ENCODE measurements at places on chromosomes 4 and X.
A peak's percentile ranks its signal among the peaks of the same experiment; 100 is the strongest.

DNA sequence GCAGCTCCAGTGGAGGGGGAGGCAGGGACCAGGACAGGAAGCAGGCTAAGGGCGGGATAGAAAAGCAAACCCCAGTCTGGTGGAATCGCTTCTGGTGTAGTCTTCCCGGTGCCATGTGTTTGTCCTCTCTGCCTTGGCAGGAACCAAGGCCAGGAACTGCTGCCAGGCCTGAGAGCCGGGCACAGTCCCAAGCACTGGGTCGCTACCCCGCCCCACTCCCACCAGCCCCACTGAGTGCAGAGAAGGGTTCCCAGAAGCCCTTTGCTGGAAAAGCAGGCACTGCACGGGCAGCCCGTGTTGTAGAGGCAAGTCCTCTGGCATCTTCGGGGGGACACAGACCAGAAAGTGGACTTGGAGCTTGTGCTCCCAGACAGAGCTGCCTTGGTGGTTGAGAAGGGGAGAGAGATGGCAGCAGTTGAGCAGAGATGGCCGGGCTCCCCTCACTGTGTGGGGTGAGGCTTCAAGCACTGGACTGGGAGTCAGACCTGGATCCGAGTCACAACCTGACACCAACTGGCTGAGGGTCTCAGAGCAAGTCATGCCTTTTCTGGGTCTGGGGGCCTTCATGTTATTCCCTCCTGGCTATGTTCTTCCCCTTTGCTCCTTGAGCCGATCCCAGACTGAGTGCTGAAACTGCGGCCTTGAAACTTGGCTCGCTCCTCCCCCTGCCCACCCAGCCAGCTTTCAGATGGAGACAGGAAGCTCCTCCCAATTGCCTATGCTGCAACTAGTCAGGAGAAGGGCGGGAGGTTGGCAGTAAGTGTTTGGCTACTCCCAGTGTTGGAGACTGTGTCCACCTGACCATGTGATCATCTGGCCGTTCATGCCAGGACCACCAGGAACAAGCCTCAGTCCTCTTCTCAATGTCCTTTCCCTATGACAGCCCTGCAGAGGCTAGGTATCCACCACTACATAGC, 59.7 kb upstream of the MTM1 start:
- no peak for DNase-seq

GRCh38 chrX:154734061-154734781, 16.7 kb downstream of the GAB3 start:
- DNase-seq: no peak

DNA sequence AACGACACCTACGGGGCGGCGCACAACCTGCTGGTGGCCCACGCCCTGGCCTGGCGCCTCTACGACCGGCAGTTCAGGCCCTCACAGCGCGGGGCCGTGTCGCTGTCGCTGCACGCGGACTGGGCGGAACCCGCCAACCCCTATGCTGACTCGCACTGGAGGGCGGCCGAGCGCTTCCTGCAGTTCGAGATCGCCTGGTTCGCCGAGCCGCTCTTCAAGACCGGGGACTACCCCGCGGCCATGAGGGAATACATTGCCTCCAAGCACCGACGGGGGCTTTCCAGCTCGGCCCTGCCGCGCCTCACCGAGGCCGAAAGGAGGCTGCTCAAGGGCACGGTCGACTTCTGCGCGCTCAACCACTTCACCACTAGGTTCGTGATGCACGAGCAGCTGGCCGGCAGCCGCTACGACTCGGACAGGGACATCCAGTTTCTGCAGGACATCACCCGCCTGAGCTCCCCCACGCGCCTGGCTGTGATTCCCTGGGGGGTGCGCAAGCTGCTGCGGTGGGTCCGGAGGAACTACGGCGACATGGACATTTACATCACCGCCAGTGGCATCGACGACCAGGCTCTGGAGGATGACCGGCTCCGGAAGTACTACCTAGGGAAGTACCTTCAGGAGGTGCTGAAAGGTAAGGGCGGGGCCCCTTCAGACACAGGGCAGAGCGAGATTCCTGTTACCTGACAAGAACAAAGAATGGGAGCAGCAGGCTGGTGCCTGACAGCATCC, 11.7 kb downstream of the RPL9 start:
- DNase-seq: peak; percentile 36

- peak; percentile 24 for DNase-seq
Observed at GRCh38 chrX:139126493-139126892, 404.0 kb upstream of the F9 start.

DNA sequence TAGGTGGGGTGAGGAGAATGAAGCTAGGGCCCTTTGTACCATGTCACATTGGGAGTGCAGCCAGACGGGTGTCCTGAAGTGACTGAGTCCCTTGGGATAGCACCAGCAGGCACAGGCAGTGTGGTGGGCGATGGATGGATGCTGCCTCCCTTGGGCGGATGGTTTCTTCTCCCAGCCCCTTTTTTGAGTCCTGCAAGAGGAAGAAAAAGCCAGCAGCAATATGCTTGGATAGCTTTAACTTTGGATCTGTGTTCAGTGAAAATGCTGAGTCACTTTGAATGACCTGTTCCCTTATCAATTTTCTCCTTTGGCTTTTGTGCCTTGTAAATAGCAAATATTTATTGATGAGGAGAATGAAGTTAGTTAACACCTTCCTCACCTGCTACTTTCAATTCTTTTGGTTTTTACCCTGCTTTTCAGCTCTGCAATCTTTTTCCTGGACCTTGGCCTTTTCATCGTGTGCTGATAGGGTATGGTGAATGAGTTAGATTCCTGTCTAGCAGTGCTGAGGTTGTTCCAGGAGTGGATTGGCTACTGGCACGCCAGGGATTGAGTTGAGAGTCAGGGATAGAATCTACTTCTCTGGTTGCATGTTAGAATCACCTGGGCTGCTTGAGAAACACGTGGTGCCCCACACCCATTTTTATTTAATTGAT, 10.2 kb downstream of the DCUN1D4 start:
- no peak for DNase-seq

DNA sequence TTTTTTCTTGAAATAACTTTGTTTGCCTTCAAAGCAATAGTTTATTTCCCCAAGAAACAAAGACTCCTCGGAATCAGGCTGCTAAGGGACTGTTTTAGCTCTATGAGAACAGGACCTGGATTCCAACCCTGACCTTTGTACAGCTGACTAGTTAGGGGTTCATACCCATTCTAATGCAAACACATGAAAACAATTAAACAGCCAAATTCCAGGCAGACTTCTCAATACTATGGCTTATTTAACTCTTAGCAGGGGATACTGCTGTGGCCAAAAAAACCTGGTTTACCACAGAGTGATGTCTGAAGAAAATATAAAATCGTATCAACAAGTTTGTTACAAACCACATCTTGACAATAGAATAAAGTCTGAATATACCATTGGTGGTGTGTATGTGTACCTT, 129.6 kb upstream of the INTU start:
- peak; percentile 48 for DNase-seq

GRCh38 chrX:83658731-83659130, 150.6 kb downstream of the POU3F4 start:
- DNase-seq: no peak

- DNase-seq: no peak
Observed at GRCh38 chrX:129566073-129566472, 26.0 kb downstream of the OCRL start.

- no peak for DNase-seq
Observed at GRCh38 chrX:15737190-15737958, 696 bp upstream of the CA5B start.

DNA sequence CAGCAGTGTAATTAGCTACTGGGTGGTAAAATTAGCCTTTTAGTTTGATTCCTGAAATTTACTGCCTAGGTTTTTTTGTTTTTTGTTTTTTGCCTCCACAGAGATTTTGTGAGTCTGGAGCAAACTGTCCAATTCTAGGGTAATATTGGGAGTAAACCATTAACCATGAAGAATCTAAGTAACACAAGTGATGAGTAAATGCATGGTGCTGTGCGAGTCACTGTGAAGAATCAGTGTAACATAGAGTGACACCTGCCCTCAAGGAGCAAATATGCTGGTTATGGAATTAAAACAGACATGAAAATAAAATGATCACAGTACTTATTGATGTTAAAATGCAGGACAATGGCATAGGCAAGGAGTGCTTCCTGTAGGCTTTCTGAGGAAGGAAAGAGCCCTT, 60.1 kb downstream of the LRP2BP start:
- DNase-seq: no peak

GRCh38 chr4:22515145-22515887, 550 bp downstream of the ADGRA3 start:
- peak; percentile 60 for DNase-seq

DNA sequence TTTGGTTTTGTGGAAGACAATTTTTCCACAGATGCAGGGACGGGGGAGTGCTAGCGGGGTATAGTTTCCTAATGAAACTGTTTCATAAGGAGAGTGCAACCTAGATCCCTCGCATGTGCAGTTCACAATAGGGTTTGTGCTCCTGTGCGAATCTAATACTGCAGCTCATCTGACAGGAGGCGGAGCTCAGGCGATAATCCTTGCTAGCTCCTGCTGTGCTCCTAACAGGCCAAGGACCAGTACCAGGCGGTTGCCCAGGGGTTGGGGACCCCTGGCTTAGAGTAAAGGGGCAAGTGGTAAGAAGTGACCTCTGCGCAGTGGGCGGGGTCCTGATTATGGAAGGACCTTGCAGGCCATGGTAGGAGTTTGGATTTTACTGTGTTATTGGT, 3.8 kb downstream of the SCML1 start:
- peak; percentile 11 for DNase-seq

DNA sequence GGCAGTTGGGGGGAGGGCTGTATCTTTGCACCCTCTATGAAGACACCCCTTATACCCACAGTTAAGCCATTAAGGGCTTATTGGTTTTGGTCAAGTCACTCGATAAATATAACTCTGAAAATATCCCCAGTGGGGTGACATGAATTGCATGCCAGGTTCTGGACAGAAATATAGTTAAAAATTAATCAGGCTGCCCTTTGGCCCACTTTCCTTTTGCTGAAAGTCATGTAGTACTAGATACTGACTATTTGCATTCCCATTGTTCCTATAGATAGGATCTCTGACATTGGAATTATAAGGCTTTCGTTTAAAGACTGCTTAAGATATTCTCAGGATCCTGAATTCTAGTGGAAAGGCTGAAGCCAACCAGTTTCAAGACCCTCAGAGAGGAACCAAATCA, 43.5 kb upstream of the LAMP2 start:
- no peak for DNase-seq

- DNase-seq: no peak
Observed at GRCh38 chr4:53490161-53490956, 100.9 kb downstream of the LNX1 start.

DNA sequence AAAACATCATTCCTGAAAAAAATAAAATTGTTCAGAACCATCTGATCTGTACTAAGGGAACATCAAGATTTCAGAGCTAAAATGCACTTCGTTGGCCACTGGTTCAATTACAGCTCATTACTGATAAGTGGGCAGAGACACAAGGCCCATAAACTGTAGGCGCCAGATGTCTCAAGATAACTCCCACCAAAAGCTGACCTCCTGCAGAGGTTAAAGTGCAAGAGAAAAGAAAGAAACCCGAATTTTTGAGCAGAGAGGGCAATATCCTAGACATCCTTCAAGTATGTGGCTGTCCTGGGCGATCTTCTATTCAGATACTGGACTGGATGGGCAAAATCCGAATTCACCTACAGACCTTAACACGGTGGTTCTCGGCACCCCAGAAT, 660 bp downstream of the GEMIN8 start:
- DNase-seq: peak; percentile 5

- peak; percentile 48 for DNase-seq
Observed at GRCh38 chr4:114924311-114924710, 189.1 kb downstream of the NDST4 start.

GRCh38 chrX:19512961-19513360, 2.3 kb downstream of the MAP3K15 start:
- no peak for DNase-seq

DNA sequence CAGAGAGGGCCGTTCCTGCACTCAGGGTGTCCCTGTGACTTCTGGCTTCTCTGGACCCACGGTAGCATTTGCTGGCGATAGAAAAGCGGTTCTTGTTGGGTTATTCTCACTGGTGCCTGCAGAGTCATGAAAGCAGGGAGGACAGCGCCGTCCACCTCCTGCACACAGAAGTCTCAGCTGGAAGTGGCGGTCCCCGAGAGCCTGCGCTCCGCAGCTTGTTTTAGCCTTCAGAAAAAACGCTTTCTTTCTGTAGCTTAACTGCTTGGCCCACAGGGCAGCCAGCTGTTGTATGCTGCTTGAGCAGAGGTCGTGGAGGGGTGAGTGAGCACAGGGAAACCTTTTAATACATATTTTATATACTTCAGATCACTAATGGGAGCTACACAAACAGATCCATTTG, 400.7 kb upstream of the FAT1 start:
- DNase-seq: peak; percentile 6

DNA sequence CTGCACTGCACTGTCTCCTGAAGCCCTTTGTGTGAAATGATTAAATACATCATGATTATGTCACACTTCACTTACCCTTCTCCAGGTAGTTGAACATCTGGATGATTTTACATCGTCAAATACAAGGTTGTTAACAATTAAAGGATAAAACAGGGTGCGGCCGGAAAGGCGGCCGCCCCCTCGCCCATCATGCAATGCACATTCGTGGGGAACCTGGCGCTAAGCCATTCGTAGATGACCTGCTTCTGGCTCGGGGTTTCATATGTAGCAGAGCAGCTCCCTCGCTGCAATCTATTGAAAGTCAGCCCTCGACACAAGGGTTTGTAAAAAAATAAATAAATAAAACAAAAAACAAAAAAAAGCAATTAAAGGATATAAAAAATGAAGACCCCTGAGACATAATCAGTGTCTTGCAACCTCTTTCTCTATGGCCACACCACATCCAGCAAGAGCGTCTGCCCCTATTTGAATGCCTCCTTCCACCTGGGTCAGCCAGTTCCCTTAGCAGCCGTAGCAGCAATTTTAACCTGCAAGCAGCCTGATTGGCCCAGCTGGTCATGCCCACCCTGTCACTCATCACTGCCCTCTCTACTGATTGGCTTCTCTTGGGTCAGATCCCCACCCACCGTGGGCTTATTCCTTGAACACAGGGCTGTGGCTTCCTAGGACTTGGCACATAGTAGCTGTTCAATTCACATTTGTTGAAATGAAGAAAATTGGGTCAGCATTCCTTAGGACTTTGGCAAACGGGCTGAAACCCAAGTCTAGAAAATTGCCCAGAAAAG, 147.8 kb upstream of the PSAPL1 start:
- DNase-seq: no peak

- no peak for DNase-seq
Observed at GRCh38 chr4:48275247-48275646, 5.6 kb upstream of the TEC start.

GRCh38 chr4:128009428-128009827, 44.2 kb downstream of the ABHD18 start:
- no peak for DNase-seq

- no peak for DNase-seq
Observed at GRCh38 chrX:24703185-24703494, 9.4 kb downstream of the POLA1 start.

GRCh38 chrX:2828344-2828958, at the start of gene GYG2:
TSS of gene GYG2 (plus strand) at chrX:2828930. CDS start at chrX:2830189, 1,259 bp downstream.
- DNase-seq: peak; percentile 51

DNA sequence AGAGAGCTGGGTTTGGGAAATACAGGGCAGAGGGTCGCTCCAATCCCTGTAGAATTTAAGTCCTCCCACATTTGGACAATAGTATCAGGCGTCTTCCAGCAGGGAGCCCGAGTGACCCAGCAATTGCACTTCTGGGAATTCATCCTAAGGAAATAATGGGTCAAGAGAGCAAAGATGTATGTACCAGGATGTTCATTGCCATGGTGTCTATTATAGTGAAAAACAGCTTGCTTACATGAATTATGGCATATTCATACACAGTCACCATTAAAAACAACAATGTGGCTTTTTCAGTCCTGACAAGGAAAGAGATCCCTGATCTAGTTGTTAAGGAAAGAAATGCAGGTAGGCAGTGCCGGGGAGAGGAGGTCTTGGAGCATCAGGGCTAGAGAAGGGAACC, 167.7 kb downstream of the PJA1 start:
- no peak for DNase-seq

GRCh38 chr4:70838666-70839588, 763 bp downstream of the GRSF1 start:
- DNase-seq: peak; percentile 61
